ENCODE measurements at places on chromosomes 3 and 15.

DNA sequence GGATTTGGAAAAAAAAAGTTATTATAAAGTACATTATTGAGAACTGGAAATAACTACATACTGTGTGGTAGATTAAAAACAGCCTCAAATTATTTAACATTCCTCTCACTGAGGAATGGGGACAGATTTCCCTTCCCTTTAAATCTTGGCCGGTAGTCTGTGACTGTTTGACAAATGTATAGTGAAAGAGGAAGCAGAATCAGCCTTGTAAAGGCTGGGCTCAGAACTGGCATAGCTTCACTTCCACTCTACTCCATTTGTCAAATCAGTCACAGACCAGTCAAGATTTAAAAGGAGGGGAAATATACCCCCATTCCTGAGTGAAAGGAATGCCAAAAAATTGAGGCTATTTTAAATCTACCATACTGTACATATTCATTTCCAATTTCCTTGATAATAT is 18.2 kb upstream of the B4GALT4 start:
- no peak for DNase-seq

- no peak for DNase-seq
Observed at GRCh38 chr3:10708216-10708893, 107.7 kb upstream of the SLC6A11 start.

GRCh38 chr3:149716984-149717383 is 35.3 kb downstream of the COMMD2 start:
- DNase-seq = no peak

DNA sequence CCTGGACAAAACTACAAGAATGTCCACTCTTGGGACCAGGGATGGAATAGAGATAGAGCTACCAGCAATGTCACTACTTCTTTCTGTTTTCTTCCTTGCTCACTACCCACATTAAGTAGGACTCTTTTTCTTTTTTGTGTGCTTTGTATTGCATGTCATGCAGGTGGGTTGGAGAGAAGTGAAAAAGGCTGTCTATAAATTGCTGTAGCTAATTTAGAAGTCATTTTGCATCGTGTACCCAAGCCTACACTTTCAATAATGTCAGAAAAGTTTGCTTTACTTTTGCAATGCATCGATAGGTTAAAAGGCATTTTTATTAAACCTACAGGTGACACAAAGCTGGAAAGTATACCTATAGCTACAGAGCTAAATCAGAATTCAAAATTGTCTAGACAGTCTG is 58.9 kb downstream of the GTF2E1 start:
- no peak for DNase-seq

DNA sequence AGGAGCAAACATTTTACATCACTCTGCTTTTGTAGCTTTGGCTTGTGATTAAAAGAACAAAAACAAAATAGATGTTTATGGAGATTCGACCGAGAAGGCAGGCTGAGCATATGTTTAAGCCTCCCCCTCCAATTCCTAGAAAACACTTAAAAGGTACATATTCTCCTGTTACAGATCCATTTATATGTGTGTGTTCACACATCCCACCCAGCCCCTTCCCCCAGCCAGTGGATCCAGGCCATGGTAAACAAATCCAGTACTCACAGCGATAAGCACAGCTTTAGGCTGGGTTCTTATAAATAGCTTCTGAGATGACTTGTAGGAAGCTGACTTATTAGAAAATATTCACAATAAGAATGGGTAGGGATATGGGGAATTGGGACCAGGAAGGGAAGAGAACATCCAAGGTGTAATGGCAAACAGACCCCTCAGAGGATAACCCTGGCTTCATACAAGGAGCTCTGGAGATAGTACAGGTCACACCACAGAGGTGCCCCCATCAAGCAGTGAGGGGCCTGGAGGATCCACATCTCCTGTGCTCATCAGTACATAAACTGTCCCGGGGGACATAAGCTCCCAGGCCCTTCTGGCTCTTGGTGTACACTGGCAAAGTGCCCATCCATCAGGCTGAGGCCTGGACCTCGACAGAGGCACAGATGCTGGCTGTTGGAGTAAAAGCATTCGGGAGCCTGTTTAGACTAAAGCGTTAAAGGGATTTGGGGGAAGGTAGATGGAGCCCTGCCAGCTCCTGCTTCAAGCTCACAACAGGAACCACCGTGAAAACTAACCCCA is 70.0 kb upstream of the UBE2E1 start:
- no peak for DNase-seq

GRCh38 chr3:193563426-193563825 is 8.7 kb upstream of the ATP13A4 start:
- DNase-seq = no peak

GRCh38 chr3:49019941-49020329 is 1.6 kb upstream of the DALRD3 start:
- DNase-seq = no peak

DNA sequence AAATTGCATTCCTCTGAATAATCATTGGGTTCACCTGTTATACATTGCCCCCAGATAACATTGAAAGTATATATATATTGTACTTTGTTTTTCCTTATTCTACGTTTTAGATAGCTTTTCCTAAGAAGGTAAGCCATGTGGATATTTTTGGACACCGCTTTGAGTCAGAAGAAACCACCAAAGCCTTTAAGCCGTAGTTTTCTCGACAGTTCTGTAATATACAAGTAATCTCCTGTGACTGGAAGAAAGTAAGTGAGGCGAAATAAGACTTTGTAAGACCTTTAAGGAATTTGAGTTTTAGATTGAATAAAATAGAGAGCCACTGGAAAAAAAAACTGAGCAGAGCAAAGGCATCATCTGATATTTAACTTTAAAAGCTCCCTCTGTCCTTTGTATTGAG is 1092.0 kb downstream of the DIPK2A start:
- DNase-seq = no peak

DNA sequence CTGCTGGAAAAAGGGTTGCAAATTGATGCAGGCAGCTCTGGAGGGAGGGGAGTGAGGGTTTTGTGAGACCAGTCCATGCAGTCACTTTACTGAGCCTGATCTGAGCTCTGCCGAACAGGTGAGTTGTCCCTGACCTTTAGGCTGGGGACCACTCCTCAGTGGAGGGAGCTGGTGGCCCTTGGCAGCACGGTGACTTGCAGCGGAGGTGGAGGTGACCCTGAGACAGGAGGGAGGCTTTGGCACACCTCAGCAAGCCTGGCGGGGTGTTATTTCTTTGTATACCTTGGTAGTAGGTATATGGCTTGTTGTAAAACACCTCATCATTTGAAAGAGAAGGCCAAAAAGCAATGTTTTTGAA is 43.5 kb downstream of the FGD5 start:
- no peak for DNase-seq

DNA sequence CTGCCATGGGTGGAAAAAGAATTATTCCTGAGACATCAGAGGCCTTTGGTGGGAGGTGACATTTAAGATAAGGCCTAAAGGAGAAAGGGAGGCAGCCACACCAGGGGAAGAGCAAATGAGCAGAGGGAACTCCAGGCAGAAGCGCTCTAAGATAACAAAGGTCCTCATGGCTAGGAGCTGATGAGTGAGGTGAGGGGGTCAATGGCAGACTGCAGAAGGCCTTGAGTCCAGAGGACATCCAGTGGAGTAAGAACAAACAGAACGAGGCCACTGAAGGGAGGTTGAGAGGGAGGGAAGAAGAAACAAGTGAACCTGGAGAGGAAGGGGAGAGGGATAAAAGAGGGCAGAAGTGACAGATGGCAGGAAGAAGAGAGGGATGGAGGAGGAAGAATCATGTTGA is 97.3 kb downstream of the CTNNB1 start:
- no peak for DNase-seq

- no peak for DNase-seq
Observed at GRCh38 chr3:142168514-142168913, 19.2 kb upstream of the TFDP2 start.

GRCh38 chr3:31472479-31473390 is 60.0 kb upstream of the STT3B start:
- DNase-seq = no peak

DNA sequence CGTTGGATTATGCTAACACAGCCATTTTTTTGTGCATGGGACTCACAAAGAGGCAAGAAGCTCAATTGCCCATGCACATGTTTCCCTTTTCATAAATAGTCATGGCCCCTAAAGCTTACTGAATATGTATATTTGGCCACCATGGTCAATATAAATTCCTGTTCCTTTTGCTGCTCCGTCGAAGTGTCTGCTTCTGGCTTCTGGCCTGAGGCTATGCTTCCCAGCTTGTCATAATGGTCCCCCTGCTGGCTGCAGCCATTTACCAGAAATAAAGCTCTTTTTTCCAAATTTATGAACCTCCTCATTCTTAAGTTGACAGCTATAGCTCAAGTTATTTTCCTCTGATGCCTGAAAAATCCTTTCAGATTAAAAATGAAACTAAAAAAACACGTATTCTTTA is 602.1 kb downstream of the VGLL3 start:
- DNase-seq = no peak

- no peak for DNase-seq
Observed at GRCh38 chr15:75947092-75947491, 43.4 kb downstream of the FBXO22 start.

DNA sequence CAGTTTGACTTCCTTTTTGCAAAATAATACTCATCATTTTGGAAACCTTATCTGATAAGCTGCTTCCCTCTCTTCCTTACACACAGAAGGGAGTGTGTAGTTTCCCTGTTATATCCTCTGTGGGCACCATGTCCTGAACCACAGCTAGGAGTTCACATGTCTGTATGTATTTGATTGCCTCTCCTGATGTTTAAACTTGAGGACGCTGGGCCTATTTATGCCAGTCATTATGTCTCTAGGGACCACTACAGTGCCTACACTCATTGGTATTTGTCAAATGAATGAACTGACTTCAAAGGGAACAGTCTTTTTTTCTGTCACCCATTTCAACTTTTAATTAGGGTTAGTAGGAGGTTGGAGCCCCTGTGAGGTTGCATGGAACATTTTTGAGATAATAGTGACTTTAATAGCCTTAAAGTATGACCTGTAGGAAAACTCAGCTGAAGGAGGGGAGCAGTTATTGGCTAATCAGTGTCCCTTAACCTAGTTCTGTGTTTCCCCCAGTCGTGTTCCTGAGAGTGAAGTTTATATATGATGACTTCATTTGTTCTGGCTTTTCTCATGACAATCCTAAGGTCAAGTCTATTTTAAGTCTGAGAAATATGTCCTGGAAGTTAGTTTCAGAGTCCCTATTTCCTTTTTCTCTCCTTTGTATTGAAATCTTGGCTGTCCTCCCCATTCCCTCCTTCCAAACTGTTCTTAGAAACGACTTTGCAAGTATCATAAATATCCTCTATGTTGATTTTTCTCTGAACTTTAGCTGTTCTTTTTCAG is 28.9 kb downstream of the PDE8A start:
- no peak for DNase-seq

GRCh38 chr15:87938031-87938430 is 318.5 kb downstream of the NTRK3 start:
- no peak for DNase-seq

DNA sequence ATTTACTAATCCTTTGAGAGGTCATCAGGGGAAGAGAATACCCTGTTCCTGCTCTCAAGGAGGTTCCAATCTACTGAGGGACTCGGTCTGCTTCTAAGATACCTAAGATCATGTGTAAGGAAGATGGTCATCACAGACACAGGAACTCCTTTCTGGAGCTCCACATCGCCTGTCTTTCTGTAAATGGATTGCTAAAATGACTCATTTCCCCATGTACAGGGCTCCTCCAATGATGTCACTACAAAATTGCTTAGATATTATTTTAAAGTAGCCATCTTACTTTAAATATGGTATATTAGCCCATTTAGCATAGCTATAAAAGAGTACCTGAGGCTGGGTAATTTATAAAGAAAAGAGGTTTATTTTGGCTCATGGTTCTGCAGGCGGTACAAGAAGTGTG is 206.1 kb upstream of the PROK2 start:
- DNase-seq = no peak

DNA sequence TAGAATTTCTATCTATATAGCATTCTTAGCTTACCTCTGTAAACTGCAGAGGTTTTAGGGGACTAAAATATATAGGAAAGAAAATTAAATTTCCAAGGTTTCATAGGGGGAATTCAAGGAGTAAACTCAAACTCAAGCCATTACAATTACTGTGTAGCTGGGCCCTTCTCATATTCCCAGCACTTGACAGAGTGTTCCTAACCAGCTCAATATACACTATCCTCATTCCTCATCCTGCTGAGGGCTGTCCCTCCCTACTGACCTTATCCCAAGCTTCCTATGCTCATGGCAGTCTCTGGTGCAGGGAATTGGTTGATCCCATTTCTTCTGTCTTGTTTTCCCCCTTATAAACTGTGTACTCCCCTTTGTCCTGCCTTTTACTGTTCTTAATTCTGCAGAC is 33.9 kb downstream of the NXPE3 start:
- DNase-seq = no peak

- DNase-seq = no peak
Observed at GRCh38 chr3:113707835-113708234, 11.4 kb upstream of the USF3 start.

DNA sequence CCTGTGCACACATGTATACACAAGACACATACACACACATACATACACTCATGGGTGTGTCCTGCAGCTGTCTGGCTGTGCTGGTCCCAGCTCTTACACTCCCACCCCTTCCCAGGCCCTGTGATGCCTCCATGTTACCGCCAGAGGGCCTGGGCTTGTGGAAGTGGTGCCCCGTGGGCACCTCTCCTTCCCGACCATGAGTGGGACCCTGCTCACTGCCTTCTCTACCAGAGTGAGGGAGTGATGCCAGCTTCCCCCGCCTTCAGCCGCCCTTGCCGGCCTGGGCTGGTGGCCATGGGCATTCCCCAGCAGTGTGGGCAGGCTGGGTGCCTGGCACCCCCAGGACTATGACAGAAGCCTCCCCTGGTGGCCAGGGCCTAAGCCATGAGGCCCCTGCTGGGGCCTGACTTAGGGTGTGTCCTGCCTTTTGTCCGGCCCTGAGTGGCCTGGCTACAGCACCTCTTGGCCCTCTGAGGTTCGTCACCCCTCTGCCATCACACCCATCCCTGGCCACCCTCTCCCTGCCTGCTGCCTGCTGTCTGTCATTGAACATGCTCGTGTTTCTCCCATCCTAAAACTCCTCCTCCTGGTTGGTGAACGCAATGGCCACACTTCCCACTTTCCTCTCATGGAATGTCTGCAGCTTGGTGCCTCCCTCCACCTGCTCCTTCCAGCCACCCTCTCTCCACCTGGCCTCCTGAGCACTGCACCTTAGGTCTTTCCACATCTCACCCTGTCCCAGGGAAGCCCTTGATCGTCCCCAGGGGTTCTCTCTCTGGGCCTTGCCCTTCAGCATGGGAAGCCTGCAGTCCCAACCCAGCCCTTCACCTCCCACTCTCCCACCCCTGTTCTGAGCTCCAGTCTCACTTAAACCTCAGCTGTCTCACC is 14.6 kb downstream of the HDAC11 start:
- DNase-seq = no peak

GRCh38 chr15:74799255-74799855 is 13.3 kb upstream of the LMAN1L start:
- no peak for DNase-seq

DNA sequence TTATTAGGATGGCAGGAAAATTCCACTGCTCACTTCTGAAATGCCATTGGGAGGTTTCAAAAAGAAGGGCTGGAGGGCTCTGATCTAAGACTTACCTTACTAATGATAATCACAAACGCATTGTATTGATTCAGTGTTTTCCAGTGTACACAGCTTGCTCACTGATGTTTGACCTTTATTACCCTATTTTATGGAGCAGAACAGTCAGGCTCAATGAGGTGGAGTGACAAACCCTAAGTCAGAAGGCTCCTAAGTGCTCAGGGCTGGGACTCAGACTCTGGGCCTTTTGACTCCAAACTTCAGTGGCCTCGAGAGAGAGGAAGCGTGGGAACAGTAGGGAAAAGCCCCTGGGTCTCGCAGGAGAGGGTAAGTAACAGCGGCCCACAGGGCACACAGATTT is 20.3 kb upstream of the RAD18 start:
- no peak for DNase-seq
